ENCODE measurements at places on chromosomes 4 and X. TPM values are rescaled to one million over a fixed set of nuclear protein-coding genes. Genes with fewer than 3 reads are reported as not detected.

The NHSL2 gene
- 4.0 TPM for total RNA-seq

The PAGE2B gene
- not detected for total RNA-seq

The DDX53 gene
- not detected for total RNA-seq

The FAM47A gene
- not detected for total RNA-seq

The SSX1 gene
- total RNA-seq = not detected

The CT45A2 gene
- total RNA-seq = not detected

The USP51 gene
- total RNA-seq = 6.6 TPM

The GASK1B gene
- total RNA-seq = not detected

The TDO2 gene
- total RNA-seq = not detected

The KCNIP4 gene
- not detected for total RNA-seq

The PABPC1L2A gene
- not detected for total RNA-seq

The PF4V1 gene
- total RNA-seq = not detected

The TMPRSS11B gene
- not detected for total RNA-seq

The TBC1D25 gene
- 3.1 TPM for total RNA-seq

The FAM149A gene
- total RNA-seq = 10.4 TPM

The OPHN1 gene
- 4.2 TPM for total RNA-seq

The CYTL1 gene
- 1.1 TPM for total RNA-seq

The VCX gene
- not detected for total RNA-seq

The VCX3A gene
- 1.0 TPM for total RNA-seq

The MAGEA8 gene
- total RNA-seq = not detected

The GABRG1 gene
- not detected for total RNA-seq

The SMARCA5 gene
- total RNA-seq = 114 TPM

The POF1B gene
- total RNA-seq = not detected

The ITGB1BP2 gene
- 0.99 TPM for total RNA-seq

The OCIAD2 gene
- 25.0 TPM for total RNA-seq

The AFF2 gene
- total RNA-seq = 13.5 TPM

The ARL9 gene
- 0.45 TPM for total RNA-seq

The PAGE2 gene
- not detected for total RNA-seq

The MAPK10 gene
- 383 TPM for total RNA-seq

The DDIT4L gene
- total RNA-seq = 26.9 TPM

The ZDHHC9 gene
- total RNA-seq = 33.1 TPM

The TEX13D gene
- not detected for total RNA-seq

The SLC4A4 gene
- not detected for total RNA-seq

The CABS1 gene
- 0.09 TPM for total RNA-seq

The PLP1 gene
- 106 TPM for total RNA-seq

The ZNF518B gene
- 158 TPM for total RNA-seq

The RNF150 gene
- total RNA-seq = 1.4 TPM

The UTP3 gene
- 19.1 TPM for total RNA-seq

The BEX1 gene
- 52.2 TPM for total RNA-seq

The GUCY1B1 gene
- 10.9 TPM for total RNA-seq

The STPG2 gene
- total RNA-seq = 0.06 TPM

The TCEAL2 gene
- total RNA-seq = 12.9 TPM

The XAGE1A gene
- not detected for total RNA-seq

The RBM46 gene
- 0.09 TPM for total RNA-seq

All from neural progenitor cell (in vitro differentiated cells).